ENCODE measurements at places on chromosomes 5 and 9.

- no peak for DNase-seq
Observed at GRCh38 chr9:91214867-91215266, 146.9 kb downstream of the AUH start.

DNA sequence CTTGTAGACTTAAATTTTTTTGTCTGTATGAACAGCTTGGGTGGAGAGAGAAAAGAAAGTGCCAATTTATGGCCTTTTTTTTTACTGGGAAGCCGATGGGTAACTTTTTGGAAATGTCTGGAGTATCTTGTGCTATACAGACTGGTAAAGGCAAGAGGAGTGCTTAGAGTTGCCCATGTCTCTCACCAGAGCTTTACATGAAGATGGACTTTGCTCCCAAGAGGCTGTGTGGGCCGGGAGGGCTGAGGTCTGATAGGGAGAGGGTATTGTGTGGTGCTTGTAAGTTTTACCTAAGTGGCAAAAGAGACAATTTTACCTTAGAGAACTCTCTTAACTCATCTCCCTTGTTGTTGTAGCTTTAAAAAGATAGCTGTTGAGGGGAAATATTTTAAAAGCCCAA lies 203.2 kb downstream of the SEMA6A start:
- DNase-seq: no peak

DNA sequence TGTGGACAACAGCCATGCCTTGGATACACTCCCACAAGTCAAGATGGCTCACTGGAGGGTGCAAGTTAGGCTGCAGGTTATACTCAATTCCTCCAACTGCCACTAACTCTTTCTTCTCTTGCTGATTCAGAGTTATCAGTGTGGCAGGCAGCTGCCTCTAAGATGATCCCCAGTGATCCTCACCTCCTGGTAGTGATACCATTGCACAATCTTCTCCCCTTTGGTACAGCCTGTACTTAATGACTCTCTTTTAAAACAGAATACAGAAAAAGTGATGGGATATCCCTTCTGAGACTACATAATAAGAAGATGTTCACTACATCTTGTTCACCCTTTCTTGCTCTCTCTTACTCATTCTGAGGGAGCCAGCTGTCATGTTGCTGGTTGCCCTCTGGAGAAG lies 323.1 kb downstream of the RAB3C start:
- DNase-seq: no peak

DNA sequence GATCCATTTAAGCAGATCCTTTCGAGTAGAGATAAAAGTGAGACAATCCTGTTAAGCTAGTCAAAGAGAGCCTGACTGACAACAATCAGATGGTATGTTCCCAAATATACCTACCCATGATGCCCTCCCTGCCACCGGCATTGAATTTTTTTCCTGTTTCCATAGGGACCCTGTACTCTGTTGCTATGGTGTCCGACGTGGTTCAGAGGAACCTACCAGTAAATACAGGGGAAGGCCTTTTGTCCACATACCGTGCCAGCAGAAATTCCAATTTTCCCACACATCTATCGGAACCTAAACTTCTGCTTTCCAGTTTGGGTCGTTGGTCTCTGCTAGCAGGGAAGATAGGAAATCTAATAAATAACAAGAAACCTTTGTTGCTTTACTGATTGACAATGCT lies 64.7 kb downstream of the MEGF10 start:
- DNase-seq: no peak

GRCh38 chr9:137446851-137447471 lies 5.8 kb upstream of the ENTPD8 start:
- no peak for DNase-seq

- no peak for DNase-seq
Observed at GRCh38 chr5:54180630-54181031, 129.7 kb downstream of the ARL15 start.

GRCh38 chr9:134314039-134314949 lies 12.0 kb upstream of the RXRA start:
- no peak for DNase-seq

DNA sequence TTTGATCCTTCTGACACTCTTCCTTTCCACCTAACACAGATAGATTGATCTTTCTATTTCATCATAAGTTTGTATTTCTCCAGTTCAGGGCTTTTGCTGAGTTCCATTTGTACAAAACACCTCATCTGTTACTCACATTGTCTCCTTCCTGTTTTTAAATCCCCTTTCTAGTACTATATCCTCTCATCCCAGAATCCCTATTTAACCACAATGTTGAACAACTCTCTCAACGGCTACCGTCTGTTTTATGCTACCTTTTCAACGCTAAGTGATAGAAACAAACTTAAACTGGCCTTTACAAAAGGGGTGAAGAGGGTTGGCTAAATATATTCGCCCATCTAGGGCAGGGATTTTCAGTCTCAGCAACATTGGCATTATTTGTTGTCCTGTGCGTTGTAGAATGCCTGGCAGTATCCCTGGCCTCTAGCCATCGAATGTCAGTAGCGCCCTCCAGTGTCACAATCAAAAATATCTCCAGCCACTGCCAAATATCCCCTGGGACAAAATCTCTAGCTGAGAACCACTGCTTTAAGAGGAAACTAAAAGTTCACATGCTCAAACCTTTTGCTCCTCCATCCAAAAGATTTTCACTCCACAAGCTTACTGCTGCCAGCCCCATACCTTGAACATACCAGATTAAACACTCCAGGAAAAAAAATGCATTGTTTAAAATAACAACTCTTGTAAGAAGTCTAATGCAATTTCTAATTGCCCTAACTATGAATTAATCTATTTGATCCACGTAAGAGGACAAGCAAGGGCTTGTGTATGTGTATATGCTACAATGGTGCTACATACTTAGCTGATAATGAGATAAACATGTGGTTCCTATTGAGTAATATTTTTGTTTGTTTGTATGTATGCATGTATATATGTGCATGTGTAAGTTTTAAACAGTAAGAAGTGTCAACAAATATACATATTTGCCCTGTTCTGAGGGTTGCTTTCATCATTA lies 344.0 kb downstream of the PTPRD start:
- no peak for DNase-seq

DNA sequence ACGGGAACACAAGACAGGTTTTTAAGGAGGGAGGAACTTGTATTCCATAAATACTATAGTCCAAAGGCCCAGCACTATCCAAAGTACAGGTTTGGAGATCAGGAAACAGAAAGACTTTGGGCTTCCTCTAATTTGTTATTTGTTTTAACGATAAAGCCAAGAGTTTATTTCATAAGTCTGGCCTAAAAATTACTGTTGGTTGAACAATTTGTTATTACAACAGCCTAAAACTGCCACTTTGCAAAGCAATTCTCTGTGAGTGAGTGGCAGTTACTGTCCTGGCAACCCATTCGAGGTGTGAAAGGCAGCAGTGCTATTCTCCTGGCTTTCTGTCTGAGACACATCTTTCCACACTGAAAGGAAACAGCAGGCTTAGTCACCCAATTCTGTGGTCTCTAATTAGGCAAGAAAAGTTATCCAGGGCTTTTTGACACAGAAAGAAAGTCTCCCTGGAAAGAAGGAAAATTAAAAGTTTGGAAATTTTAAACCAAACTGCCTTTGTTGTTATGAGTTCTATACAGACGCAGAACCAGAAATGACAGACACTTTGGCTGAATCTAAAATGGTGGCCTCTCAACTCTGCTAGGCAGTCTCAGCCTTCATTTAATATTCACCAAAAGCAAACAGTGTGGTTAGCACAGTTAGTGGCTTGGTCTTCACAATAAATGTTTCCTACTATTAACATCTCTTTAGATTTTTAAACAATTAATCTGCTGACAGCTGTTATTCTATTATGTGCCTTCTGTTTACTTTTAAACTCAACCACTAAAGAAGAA lies 33.9 kb downstream of the PSMB7 start:
- DNase-seq: no peak

DNA sequence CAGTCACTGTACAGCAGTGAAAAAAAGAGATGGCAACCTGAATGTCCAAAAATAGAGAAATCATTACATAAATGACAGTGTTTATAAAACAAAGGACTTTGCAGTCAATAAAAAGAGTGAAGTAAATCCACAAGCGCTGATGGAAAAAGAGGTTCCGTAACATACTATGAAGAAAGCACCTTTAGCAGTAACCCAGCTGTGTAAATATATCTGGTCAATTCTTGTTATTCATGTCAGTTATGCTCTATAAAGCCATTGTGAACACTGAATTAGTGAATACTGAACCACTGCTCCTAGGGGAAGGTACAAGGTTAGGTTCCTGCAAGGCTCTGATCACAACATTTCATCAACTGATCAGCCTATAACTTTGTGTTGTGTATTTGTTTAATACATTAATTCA lies 39.5 kb downstream of the CCNJL start:
- no peak for DNase-seq

GRCh38 chr9:133830310-133830709 lies 92.2 kb upstream of the SARDH start:
- no peak for DNase-seq

DNA sequence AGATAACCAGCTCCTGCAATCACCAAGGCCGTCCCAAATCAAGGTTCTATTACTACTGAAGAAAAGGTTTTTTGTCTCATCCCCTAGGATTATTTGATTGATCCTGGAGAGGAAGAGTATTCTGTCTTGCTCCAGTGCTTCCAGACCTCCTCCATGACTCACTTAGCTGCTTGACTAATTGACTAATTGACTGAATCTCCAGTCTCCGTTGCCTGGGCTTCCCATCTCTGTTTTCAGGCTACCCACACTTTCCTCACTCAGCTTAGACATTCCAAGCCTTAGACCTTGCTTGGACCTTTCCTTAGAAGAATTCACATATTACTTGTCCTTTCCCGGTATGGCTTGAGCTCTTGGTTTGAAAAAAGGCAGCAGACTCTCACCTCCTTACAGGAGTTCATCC lies 60.6 kb downstream of the FRMD3 start:
- no peak for DNase-seq

GRCh38 chr5:149778303-149779123 lies 48.4 kb downstream of the PPARGC1B start:
- no peak for DNase-seq

GRCh38 chr5:109956884-109957283 lies 267.2 kb downstream of the MAN2A1 start:
- no peak for DNase-seq

DNA sequence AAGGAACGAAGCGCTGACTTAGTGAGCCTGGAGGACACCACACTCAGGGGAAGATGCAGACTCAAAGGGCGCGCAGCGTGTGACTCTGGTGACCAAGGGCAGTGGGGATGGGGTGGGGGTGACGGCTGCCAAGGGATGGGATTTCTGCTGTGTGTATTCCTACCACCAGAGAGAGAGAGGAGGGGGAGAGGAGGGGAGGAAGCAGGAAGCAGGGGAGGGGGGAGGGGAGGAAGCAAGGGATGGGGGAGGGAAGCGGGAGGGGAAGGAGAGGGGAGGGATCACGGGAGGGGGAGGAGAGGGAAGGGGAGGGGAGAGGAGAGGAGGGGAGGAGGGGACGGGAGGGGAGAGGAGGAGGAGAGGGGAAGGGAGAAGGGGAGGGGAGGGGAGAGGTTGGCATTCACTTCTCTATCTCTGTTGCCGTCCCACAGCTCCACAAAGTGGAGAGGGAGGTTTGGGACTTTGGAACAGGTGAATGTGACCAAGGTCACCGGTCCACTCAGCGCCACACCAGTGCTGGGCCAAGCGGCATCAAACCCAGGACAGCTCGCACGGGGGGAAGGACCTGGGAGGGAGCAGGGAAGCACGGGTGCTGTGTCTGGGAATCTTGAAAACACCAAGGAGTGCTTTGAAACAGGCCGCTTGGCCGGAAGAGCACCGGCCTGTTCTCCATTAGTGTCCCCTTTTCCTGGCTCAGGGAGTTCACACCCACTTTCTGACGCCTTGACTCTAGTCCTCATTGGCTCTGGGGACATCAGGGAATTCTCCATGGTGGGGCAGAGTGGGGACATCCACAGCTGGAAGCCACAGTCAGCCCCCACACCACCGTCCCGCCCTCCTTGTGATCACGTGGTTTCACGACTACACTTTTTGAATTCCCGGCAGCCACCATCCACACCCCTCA lies 77.4 kb downstream of the VAV2 start:
- no peak for DNase-seq

- DNase-seq: no peak
Observed at GRCh38 chr5:115341745-115342144, 45.3 kb upstream of the CCDC112 start.

- no peak for DNase-seq
Observed at GRCh38 chr9:86549920-86550319, 195.7 kb upstream of the TUT7 start.
